ENCODE measurements at places on chromosomes 11 and 22.
A peak's percentile ranks its signal among the peaks of the same experiment; 100 is the strongest.

DNA sequence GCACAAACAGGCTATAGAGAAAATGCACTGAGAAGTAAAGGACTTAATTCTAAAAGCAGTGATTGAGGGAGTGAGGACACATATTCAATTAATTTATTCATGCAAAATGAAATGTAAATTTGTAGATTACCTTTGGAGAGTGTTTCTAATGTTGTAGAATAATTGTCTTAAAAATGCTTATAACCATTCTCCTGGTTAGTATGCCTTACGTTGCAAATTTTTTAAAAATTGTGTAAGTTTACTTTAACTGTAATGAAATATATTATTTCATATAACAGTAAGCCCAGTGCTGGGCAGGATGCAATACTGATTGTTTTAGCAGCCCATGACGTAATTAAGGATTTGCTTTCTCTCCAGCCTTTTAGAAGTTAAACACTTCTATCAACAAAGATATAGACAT is 26.6 kb downstream of the OR52E1 start:
- no peaks in the 10 kb centered on the region for H3K27me3 ChIP-seq
- no peaks in the 10 kb centered on the region for H3K4me1 ChIP-seq
- H3K36me3 ChIP-seq: no peaks in the 10 kb centered on the region
- no peak for DNase-seq
- no peak overlapping the region for H3K27ac ChIP-seq

GRCh38 chr11:109424901-109425300 is 2.9 kb downstream of the C11orf87 start:
- no peak overlapping the region for H3K27ac ChIP-seq
- peaks cover 49% of the 10 kb centered on the region for H3K27me3 ChIP-seq
- H3K4me1 ChIP-seq: no peaks in the 10 kb centered on the region
- no peak overlapping the region for H3K4me3 ChIP-seq

GRCh38 chr11:130314184-130314749 is 450 bp downstream of the ZBTB44 start:
- no peaks in the 10 kb centered on the region for H3K27me3 ChIP-seq
- peak overlapping the region; percentile 76 for H3K27ac ChIP-seq
- peaks cover 60% of the 10 kb centered on the region for H3K4me1 ChIP-seq
- peak; percentile 56 for DNase-seq
- H3K36me3 ChIP-seq: no peaks in the 10 kb centered on the region
- peak overlapping the region; percentile 61 for H3K4me3 ChIP-seq

DNA sequence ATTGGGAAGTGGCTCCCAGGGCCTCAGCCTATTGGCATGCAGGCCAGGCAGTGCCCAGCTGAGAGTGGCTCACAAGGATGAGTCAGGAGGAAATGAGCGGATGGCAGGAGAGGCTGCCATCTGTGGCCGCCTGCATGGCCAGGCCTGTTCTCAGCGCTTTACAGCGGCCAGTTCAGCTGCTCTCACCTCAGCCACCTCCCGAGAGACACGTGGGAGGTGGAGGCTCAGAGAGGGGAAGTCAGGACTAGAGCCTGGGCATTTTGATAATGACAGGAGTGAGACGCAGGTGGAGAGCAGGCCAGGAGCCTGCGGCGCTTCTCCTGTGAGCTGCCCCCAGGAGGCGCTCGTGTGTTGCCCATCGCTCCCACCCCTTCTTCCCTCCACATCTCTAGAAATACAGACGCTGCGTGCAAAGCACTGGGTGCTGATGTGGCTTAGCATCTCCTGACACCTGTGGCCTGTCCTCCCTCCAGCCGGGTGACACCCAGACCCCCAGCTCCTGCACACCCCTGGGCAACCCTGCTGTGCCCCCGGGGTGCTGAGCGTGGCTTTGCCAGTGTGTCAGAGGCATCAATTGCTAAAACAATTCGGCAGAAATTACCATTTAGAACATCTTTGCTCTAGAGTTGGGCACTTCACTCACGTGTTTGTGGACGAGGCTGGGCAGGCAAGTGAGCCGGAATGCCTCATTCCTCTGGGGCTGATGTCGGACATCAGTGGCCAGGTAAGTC is 21.4 kb upstream of the PANX2 start:
- no peak overlapping the region for H3K27ac ChIP-seq
- no peaks in the 10 kb centered on the region for H3K36me3 ChIP-seq
- no peak overlapping the region for H3K4me3 ChIP-seq
- peak; percentile 83 for DNase-seq
- H3K27me3 ChIP-seq: no peaks in the 10 kb centered on the region

- peak overlapping the region; percentile 85 for H3K27ac ChIP-seq
- no peak overlapping the region for H3K4me3 ChIP-seq
- no peak for DNase-seq
- H3K4me1 ChIP-seq: peaks cover 38% of the 10 kb centered on the region
- no peaks in the 10 kb centered on the region for H3K36me3 ChIP-seq
These were observed 49.5 kb downstream of the MCHR1 start for GRCh38 chr22:40728731-40729189.

- no peaks in the 10 kb centered on the region for H3K27me3 ChIP-seq
- no peaks in the 10 kb centered on the region for H3K4me1 ChIP-seq
- no peak overlapping the region for H3K4me3 ChIP-seq
- no peak overlapping the region for H3K27ac ChIP-seq
- no peak for DNase-seq
- no peaks in the 10 kb centered on the region for H3K36me3 ChIP-seq
These were observed 98.9 kb downstream of the TRAF6 start for GRCh38 chr11:36411202-36411640.

GRCh38 chr11:12631651-12632050 is 42.6 kb upstream of the TEAD1 start:
- no peaks in the 10 kb centered on the region for H3K36me3 ChIP-seq
- H3K27ac ChIP-seq: no peak overlapping the region
- no peak overlapping the region for H3K4me3 ChIP-seq
- no peak for DNase-seq
- H3K27me3 ChIP-seq: no peaks in the 10 kb centered on the region

GRCh38 chr11:92123540-92123939 is 101.1 kb upstream of the FAT3 start:
- H3K4me3 ChIP-seq: no peak overlapping the region
- no peaks in the 10 kb centered on the region for H3K4me1 ChIP-seq
- DNase-seq: no peak
- H3K27ac ChIP-seq: no peak overlapping the region

- H3K27ac ChIP-seq: no peak overlapping the region
- no peaks in the 10 kb centered on the region for H3K36me3 ChIP-seq
- no peak overlapping the region for H3K4me3 ChIP-seq
- DNase-seq: peak; percentile 8
- no peaks in the 10 kb centered on the region for H3K27me3 ChIP-seq
These were observed 138.1 kb upstream of the ANO3 start for GRCh38 chr11:26193694-26194365.

- no peak overlapping the region for H3K27ac ChIP-seq
- DNase-seq: peak; percentile 67
- H3K4me1 ChIP-seq: peaks cover 8% of the 10 kb centered on the region
These were observed 673 bp upstream of the MYO7A start for GRCh38 chr11:77127235-77127911.

DNA sequence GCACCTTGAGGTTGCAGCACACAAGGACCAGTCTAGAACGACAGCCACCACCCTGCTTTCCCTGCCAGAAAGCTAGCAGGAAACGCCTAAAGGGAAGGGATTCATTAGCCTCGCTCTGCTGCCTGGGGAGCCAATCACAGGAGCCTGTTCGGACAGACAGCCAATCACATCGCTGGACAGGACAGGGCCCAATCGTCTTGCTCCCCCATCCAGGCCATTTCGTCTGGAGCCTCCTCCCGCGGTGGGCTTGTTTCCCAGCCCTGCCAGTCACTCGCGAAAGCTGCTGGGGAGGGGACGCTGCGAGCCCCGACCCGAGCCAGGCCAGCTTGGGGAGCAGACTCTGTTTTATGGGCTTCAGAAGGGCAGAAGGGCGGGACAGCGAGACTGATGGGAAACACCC is 79.8 kb upstream of the NCAM1 start:
- peak; percentile 88 for DNase-seq
- no peak overlapping the region for H3K27ac ChIP-seq
- peaks cover 8% of the 10 kb centered on the region for H3K4me1 ChIP-seq
- H3K36me3 ChIP-seq: no peaks in the 10 kb centered on the region
- no peaks in the 10 kb centered on the region for H3K27me3 ChIP-seq

GRCh38 chr11:31805037-31805628 is 6.0 kb downstream of the PAX6 start:
- no peak overlapping the region for H3K27ac ChIP-seq
- peak overlapping the region; percentile 58 for H3K4me3 ChIP-seq
- peak; percentile 72 for DNase-seq
- H3K36me3 ChIP-seq: no peaks in the 10 kb centered on the region
- H3K27me3 ChIP-seq: peaks cover 100% of the 10 kb centered on the region
- peaks cover 79% of the 10 kb centered on the region for H3K4me1 ChIP-seq

DNA sequence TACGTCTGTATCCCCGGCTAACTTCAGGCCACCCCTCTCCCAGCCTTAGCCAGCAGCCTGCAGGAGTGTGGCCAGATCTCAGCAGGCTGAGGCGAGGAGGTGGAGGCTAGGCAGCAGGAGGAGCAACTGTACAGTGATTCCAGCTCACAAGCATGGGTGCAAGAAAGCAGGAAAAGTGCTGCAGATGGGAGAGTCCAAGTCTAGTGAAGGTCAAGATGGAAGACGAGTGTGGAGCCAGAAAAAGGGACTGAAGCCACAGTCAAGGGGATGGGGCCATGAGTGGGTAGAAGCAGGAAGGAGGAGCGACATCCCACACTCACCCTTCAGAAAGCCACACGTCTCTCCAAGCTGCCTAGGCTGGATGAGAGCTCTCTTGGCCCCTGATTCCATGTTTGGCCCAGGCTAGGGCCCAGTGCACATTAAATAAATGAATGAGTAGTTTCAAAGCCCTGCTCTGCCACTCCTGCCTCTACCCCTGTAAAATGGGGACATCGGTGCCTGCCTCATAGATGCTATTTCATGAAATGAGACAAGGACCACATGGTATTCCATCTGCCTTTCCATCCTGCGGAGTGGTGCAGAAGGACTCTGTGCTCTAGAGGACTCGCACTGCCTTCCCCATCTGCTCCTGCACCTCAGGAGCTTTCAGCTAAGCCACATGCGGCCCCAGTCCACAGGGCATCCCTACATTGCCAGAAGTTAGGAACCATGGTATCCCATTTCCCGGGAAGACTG is 2.9 kb downstream of the YDJC start:
- H3K27ac ChIP-seq: no peak overlapping the region
- H3K36me3 ChIP-seq: peaks cover 8% of the 10 kb centered on the region
- H3K27me3 ChIP-seq: no peaks in the 10 kb centered on the region
- no peak for DNase-seq
- peaks cover 14% of the 10 kb centered on the region for H3K4me1 ChIP-seq

DNA sequence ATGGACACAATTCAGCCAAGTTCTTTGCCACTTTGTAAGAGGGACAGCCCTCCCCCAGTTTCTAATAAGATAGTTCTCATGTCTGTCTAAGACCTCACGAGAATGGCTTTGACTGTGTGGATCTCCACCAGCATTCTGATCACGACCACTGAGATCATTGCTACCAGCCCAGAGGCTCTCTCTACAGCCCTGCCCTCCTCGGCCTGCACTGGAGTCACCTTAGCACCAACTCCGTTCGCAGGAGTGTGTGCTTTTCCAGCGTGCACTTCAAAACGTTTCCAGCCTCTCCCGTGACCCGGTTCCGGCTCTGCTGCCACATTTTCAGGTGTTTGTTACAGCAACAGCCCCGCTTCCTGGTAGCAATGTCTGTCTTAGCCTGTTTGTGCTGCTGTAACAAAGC is 26.2 kb downstream of the TSPAN32 start:
- no peaks in the 10 kb centered on the region for H3K27me3 ChIP-seq
- H3K4me3 ChIP-seq: no peak overlapping the region
- no peaks in the 10 kb centered on the region for H3K4me1 ChIP-seq
- H3K27ac ChIP-seq: no peak overlapping the region
- no peak for DNase-seq

DNA sequence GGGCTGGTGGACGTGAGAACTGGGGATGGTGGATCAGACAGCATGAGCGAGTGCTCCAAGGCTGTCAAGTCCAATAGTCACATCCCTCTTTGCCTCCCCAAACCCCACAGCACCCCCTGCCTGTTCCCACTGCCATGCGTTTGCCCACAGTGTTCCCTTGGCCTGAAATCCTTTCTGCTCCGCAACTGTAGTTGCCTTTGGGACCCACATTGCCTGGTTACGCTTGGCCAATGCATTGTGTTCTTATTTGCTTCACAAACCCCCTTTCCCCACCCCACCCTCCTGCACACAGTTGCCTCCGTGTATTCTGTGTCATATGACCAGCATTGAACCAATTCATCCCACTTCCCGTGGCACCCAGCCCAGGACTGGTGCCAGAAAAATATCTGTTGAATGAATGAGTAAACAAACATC is 2.1 kb upstream of the KIAA0930 start:
- H3K27ac ChIP-seq: no peak overlapping the region
- H3K27me3 ChIP-seq: peaks cover 9% of the 10 kb centered on the region
- DNase-seq: peak; percentile 33

- no peaks in the 10 kb centered on the region for H3K36me3 ChIP-seq
- H3K27me3 ChIP-seq: peaks cover 24% of the 10 kb centered on the region
- peak overlapping the region; percentile 50 for H3K4me3 ChIP-seq
- H3K4me1 ChIP-seq: 0 out of 2 replicates have a peak, but pooled peaks cover 7% of the 10 kb centered on the region
- no peak overlapping the region for H3K27ac ChIP-seq
- peak; percentile 48 for DNase-seq
These were observed 673 bp upstream of the PANX2 start for GRCh38 chr22:50169774-50170341.

DNA sequence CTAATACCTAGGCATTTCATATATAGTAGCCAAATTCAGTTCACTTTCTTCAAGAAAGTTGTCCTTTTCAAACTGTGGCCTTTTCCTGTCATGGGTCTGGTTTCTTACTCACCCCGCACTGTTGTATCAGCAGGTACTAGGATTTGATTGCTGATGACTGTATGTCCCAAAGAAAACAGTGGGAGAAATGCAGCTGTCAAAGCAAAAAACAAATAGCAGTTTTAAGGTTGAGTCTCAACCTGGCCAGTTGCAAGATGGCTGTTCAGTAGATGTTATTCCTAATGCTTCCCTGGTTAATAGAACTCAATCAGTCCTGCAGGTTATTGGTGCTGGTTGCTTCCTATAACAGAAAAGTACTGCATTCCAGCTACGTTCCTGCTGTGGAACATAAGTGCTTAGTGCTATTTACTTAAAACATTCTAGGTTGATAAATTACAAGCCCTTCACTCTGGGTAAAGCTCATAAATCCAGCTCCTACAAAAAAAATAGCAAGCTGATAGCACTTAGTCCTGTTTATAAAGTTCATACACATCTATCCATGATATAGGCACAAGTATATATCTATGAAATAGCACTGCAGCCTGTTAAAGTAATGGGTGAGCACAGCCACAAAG is 26.6 kb downstream of the NF2 start:
- H3K27ac ChIP-seq: no peak overlapping the region
- H3K4me1 ChIP-seq: peaks cover 15% of the 10 kb centered on the region
- no peaks in the 10 kb centered on the region for H3K36me3 ChIP-seq
- no peak overlapping the region for H3K4me3 ChIP-seq
- H3K27me3 ChIP-seq: no peaks in the 10 kb centered on the region
- no peak for DNase-seq

DNA sequence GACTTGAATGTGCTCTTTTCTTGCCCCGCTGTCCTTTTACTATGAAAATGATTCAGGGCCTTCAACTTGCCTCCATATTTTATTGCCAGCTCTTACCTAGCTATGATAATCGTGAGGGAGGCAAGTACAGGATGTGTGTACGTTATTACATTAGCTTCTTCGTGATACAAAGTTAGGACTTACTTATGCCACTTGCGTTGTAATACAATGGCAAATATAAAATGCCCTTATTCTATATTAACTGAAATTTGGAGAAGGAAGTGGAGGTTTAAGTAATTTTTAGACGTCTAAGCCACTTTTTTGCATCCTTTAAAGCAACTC is 10.8 kb upstream of the CCT8L2 start:
- H3K4me3 ChIP-seq: no peak overlapping the region
- no peaks in the 10 kb centered on the region for H3K4me1 ChIP-seq
- H3K27ac ChIP-seq: no peak overlapping the region
- no peaks in the 10 kb centered on the region for H3K36me3 ChIP-seq
- H3K27me3 ChIP-seq: peaks cover 77% of the 10 kb centered on the region

- no peak overlapping the region for H3K27ac ChIP-seq
- peaks cover 27% of the 10 kb centered on the region for H3K4me1 ChIP-seq
- H3K4me3 ChIP-seq: no peak overlapping the region
- H3K36me3 ChIP-seq: peaks cover 47% of the 10 kb centered on the region
These were observed 3.0 kb upstream of the TNKS1BP1 start for GRCh38 chr11:57327721-57328120.

Measured in GM23338 (cell line).